ENCODE measurements at places on chromosomes 4 and X.

- no peak for DNase-seq
Observed at GRCh38 chrX:81229229-81229628, 27.3 kb downstream of the SH3BGRL start.

GRCh38 chrX:65587616-65588526 lies 53.3 kb upstream of the LAS1L start:
- peak; percentile 70 for DNase-seq

- DNase-seq, result no peak
Observed at GRCh38 chr4:167397586-167397985, 163.3 kb upstream of the SPOCK3 start.

DNA sequence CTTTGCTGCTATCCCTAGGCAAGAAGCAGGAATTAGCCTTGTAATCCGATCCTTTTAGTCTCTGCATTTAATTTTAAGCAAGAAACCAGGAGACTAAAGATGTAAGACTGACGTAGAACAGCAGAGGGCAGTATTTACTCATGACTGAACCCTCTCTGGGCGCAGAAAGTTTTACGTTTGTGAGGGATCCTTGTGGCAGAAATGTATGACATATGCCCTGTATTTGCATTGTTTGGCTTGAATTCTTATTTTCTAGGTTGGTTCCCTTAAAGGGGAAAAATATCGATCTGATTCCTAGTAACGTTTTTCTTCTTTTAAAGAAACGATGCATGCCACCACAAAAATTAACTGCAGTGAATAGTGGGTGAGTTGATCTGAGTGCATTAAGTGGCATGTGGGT lies 1.3 kb upstream of the FAT4 start:
- peak; percentile 90 for DNase-seq
